ENCODE measurements at places on chromosomes 5 and 9.

- no peak for DNase-seq
Observed at GRCh38 chr5:157900644-157901043, 41.7 kb upstream of the CLINT1 start.

DNA sequence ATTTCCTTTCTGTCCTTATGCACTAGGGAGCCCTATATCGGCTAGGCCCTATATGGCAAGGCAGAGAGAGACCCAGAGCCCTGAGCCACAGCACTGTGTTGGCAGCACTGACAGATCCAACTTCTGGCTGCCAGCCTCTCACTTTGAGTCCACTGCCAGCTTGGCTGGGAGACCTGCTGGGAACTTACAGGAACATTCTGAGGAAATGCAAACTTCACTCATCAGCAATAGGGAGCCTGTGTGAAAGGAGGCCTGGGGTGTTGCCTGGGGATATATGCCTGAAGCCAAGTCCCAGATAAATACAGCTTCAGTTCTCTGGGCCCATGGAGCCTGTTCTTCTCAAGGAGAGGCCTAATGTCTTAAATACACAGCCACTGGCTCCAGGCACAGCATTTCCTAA, 78.0 kb downstream of the ADRB2 start:
- peak; percentile 75 for DNase-seq

DNA sequence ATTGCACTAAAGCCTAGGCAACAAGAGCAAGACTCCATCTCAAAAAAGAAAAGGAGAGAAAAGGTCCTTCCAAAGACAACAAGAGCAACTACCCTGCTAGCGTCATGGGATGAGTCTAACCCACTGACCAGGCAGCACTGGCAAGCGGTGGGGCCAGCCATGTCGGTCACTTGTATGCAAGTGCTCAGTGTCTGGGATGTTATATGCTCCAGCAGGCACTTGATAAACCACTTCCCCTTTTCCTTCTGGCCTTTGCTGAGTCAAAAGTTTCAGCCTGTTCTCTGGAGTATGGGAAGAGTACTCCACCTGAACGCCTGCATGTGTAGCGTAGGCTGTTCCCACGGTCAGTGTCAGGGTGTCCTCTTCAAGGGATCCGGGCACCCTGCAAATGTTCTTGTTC, 9.2 kb upstream of the MXD3 start:
- DNase-seq: peak; percentile 64

DNA sequence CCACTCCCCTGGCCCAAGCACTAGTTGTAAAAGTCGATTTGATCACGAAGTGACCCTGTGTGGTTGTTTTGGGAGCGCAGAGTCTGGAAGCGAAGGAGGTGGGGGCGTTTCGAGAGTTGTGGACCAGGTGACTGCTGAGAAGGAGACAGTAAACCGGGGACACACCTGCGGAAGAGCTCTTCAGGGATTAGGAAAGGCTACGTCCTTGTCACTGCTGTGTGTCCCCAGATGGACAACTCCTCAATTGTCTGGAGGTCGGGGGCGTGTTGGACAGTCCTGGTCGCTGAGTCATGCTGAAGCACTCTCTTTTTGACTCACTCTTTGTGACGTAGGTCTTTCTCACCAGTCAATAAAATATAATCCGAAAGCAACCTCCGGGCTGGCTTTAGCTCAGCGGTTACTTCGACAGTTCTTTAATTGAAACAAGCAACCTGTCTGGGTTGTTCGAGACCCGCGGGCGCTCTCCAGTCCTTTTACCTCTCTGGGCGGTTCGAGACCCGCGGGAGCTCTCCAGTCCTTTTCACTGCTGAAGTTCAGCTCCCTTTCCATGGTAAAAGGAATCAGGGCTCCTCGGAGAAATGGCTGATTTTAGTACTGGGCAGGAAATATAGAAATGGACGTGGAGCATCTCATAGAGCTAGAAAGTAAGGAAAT, 10.8 kb downstream of the ZMAT2 start:
- DNase-seq: peak; percentile 67

GRCh38 chr9:78515108-78515507, 218.2 kb downstream of the PSAT1 start:
- DNase-seq: no peak

DNA sequence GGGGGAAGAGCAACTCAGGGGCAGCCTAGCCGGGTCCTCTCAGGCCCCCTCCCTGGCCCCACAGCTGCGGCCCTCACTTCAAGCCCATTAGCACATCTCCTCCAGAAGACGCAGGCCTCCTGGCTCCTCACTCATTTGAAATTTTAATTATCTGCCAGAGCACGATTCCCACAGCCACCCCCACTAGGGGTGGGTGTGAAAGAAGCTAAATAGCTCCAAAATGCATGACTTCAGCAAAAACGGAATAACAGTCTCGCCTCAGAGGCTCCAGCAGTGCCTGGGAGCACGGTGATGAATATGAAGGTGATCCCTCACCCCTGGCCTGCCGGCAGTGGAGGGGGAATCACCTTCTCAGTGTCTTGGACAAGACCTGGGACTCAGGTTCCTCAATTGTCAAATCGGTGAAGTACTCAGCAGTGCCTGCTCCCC, 61.1 kb upstream of the HRH2 start:
- DNase-seq: peak; percentile 21

DNA sequence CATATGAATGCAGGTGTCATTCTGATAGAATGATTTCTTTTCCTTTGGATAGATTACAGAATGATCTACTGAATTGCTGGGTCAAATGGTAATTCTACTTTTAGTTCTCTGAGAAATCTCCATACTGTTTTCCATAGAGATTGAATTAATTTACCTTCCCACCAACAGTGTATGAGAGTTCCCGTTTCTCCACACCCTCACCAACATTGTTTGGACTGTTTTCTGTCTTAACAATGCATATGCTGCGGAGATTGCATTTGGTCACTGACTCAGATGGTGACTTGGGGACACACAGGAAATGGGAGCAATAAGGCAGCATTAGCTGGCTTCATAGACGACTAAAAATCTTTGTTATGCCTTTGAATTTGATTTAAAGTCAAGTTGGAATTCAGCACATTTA, 95.9 kb downstream of the CDH6 start:
- no peak for DNase-seq

GRCh38 chr5:14668181-14668591, 3.7 kb downstream of the OTULIN start:
- DNase-seq: no peak

GRCh38 chr5:178454821-178455479, 135.2 kb downstream of the COL23A1 start:
- DNase-seq: no peak

- no peak for DNase-seq
Observed at GRCh38 chr9:94110821-94111252, 26.6 kb downstream of the PTPDC1 start.

GRCh38 chr9:134935056-134935640, 17.4 kb upstream of the FCN1 start:
- no peak for DNase-seq

GRCh38 chr5:1343931-1344901, 683 bp downstream of the CLPTM1L start:
- peak; percentile 14 for DNase-seq

DNA sequence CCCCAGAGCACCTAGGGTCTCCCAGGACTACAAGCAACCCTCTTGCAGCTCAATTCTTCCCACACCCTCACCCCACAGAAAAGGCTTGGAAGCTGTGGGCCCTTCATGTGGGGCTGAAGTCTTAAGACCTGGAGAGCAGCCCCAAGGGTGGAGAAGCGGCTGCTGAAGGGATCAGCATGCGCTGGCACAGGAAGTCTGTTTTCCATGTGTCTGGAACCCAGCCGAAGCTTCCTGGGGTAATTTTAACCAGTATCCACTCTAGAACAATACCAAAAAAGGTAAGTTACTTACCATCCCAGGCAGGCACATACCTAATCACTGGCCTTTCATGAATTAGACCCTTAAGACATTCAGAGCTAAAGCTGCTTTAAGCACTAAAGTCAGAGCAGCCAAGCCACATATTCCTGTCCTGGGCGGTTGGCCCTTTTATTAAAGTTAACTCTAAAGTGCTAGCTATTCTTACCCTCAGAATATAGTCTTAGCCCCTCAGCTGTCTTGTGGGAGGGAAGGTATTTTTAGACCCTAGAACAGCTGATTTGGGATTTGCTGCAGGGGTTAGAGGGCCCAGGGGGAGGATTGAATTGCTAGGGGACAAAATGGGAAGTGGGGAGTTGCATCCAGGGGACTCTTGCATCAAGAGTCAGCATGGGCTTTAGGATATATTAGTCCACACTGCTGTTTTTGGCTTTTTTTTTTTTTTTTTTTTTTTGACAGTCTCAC, 6.9 kb downstream of the IL17B start:
- DNase-seq: no peak

DNA sequence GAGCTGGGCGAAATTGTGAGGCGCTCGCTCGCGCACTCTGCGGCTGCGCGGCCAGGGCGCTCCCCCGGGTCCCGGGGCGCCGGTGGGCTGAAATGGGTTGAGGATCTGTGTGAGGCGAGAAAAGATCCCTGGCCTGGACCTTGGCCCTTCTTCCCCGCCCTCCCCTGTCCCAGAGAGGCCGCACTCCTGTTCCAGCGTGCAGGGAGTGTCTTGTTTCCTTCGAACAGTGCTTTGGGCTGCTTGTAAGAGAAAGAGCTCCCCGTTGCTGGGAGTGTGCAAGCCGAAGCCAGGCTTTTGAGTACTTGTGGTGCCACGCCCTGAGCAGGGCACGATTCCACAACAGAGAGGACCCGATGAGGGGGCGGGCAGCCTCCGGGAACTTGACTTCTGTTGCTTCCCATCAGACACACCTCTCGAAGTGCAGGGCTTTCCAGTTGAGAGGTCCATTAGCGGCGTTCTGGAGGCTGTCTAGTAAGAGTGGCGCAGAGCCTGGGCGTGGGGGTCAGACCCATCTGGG, 535 bp downstream of the DOLPP1 start:
- no peak for DNase-seq

DNA sequence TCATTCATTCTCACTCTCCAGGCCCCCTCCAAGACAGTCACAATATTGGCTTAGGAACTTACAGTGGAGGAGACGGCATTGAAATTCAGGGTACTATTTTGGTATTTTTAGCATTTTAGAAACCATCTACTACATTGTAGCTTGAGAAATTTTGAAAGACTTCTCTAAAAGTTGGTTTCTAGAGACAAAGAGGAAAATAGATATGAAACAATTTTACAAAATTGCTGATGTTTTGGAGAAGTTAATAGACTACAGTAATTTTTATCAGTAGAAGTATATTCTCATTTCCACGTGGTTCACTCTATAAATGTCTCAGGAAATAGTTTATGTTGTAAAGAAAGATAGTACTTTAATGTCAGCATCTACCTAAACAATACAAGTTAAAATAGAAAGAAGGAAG, 63.2 kb upstream of the ZSWIM6 start:
- no peak for DNase-seq

- no peak for DNase-seq
Observed at GRCh38 chr5:95446560-95447221, 55.5 kb downstream of the FAM81B start.

GRCh38 chr9:16571127-16571802, 299.2 kb downstream of the BNC2 start:
- no peak for DNase-seq

DNA sequence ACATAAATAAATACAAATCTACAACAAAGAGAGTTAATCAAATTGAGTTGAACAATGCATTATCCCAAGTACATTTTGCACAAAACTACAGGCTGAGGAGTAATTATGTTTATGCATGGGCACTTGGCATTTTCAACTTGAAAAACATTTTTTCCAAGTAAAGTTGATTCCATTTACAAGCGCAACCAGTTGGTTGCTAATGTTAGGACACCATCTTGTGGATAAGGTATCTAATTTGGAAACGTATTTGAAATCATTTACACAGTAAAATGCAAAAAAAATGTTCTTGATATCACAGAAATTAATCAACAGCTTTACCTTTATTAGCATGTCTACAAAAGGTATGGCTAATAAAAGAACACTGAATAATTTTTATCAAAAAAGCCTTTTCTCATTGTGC, 18.8 kb downstream of the FTMT start:
- DNase-seq: peak; percentile 23

GRCh38 chr5:137209232-137209809, 289.8 kb downstream of the SPOCK1 start:
- no peak for DNase-seq

DNA sequence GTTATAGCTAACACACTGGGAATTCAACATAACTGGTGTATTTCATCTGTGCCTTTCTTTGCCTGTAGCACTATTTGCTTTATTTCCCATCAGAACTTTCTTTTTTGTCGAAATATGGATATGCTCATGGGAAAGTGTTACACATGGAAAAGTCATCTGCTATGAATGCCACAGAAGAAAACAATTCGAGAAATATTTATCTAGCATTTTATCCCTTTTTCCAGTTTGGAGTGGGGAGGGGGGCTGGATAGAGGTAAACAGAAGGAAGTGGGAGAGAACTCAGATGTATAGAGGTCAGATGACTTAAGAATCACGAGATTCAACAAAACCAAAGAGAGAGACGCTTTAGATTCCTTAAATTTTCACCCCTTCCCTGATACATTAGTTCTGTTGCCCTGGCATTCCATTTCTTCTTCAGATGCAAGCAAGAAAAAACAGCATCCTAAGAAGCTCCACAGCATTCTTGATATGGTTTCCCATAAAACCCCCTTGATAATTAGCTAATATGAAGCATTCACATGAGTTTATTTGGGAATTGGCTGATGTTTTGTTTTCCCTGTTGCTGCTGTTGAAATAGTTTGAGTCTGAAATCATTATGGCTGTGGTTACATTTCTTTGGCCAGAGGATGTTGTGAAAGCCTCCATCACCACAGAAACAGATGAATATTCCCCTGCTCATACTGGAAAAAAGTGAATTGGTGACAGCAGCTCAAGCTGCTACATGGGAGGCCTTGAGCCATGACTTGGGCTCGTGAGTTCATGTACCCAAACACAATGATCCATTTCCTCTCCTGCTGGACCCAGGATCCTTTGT, 335.8 kb upstream of the DAB2 start:
- DNase-seq: no peak

DNA sequence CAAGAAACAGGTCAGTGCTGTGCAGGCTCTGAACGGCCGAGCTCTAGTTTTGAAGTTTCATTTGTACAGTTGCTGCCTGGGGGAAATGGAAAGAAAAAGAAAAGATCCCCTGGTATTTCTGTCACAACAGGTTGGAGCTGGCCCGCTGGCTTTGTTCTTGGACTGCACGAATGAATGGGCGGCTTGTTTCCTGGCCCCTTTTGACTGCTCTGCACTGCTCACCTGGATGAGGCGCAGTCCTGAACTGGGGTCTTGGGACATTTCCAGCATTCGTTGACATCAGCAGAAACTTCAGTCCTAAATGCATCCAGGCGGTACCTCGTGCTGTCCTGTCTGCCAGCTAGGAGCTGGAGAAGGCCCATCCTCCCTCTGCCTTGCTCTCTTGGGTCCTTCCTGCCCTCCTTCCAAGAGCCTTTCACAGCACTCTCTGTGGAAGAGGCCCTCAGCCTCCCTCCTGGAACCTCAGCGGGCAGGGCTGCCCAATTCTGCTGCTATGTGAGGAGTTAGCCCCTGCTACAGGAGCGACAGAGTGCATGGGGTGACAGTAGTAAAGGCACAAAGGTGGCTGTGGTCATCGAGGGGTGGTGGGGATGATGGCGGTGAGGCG, 189.2 kb downstream of the FSTL4 start:
- no peak for DNase-seq

DNA sequence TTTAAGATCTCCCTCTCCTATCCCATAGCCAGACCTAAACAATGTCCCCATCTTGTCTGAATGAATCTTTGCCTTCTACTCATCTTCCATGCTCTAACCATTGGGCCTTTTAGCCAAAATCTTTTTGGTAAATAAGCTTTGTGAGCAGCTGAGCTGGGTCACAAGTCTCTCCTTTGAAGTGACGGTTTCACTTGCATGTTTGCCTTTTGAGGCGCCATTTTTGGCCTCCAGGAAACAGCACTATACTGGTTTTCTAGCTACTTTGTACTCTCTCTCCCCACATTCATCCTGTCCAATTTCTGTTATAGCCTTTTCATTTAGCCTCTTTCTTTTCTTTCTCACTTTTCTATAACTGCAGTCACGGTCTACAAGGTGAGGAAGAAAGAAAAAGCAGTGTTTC, 195.5 kb upstream of the C9orf72 start:
- DNase-seq: no peak
